ENCODE measurements at places on chromosomes 7 and 10.

DNA sequence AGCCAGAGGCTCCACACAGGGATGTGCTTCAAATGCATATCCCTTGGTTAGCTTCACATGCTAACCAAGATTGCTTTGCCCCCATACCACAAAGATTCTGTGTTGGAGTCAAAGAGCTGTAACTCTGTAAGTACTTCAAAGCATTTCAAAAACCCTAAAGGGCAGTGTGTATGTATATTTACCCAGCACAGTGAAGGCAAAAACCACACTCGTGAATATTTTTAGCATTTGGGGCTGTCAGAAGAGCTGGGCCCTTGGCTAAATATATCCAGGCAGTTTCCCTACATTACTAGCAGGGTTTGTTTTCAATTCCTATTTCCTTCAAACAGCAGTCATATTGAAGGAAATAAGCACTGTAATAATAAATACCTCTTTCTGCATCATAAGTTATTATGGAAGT lies 84.2 kb upstream of the STEAP1B start:
- DNase-seq, result no peak

DNA sequence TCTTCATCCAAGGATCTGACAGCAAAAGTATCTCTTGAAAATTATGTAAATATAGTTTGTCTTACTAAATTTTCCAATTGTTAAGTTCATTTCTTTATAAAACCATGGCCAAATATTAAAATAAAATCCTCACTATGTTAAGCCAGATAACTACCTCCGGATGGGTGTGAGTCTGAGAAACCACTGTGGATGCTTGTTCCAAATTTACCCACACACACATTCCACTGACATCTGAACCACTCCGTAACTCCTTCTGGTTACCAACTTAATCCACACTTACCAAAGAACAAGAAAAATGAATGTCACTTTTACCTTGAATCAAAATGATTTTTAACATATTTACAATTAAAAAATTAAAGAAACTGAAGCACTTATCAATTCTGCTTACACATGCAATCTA lies 19.7 kb downstream of the CYTH3 start:
- DNase-seq, result peak; percentile 58

DNA sequence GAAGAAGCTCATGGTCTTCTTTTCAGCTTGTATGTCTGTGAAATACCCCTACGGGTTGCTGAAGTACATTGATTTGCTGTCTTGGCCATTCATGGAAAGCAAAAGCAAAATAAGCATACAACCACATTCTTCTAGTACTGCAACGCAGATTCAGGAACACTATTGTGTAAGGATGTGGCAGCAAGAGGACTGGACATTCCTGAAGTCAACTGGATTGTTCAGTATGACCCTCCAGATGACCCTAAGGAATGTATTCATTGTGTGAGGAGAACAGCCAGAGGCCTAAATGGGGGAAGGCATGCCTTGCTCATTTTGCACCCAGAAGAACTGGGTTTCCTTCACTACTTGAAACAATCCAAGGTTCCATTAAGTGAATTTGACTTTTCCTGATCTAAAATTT lies 133.4 kb upstream of the ANKRD1 start:
- no peak for DNase-seq

GRCh38 chr10:80579849-80580637 lies 42.3 kb downstream of the SH2D4B start:
- DNase-seq, result no peak

GRCh38 chr10:106043863-106044262 lies 1120.6 kb downstream of the SORCS1 start:
- DNase-seq, result peak; percentile 69

DNA sequence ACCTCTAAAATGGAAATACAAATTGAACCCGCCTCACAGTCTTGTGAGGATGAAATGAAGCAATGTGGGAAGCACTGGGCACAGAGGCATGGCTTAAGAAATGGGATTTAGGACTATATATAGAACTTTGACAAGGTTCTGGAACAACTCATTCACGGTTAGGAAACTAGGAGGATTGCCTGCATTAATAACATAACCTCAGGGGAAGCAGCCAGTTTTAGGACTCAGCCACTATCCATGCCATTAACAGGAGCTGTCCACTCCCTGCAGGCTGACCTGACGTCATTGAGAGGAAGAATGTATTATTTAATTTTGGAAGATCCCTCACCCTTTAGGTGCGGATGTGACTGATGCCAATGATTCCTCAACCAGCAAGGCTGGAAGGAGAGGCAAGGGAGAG lies 34.8 kb downstream of the ITGB8 start:
- no peak for DNase-seq

DNA sequence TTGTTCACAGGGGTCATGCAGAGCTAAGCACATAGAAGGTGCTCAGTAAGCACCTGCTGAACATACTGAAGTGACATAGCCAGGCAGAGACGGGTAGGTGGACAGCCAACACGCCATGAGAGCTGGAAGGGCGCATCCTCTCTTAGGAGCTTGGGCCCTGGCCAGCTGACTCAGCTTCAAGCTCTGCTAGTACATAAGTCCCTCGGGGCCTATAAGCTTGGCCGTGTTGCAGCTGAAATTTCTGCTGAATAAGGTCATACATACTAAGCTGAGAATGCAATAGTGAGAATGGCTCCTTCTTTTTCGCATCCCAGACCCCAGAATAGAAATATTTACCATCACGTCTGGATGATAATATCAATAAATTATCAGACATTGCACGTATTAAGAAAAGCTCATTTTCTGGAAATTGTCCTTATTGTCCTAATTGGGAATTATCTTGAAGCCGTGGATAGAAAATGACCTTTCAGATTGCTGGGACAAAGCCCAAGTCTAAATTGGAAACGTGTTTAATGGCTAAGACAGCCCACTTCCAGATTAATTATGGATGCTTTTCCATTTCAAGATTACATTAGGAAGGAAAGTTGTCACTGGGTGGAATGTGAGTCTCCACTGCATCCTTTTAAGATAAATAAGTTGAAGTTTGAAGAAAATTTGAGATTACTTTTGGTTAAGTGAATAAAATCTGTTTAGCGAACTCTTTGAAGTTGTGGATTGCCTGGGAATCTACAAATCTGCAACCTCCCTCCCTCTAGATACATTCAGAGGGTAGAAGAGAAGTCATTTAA lies 287.1 kb upstream of the C7orf33 start:
- peak; percentile 93 for DNase-seq
